ENCODE measurements at places on chromosomes 3 and 15.
A peak's percentile ranks its signal among the peaks of the same experiment; 100 is the strongest.

DNA sequence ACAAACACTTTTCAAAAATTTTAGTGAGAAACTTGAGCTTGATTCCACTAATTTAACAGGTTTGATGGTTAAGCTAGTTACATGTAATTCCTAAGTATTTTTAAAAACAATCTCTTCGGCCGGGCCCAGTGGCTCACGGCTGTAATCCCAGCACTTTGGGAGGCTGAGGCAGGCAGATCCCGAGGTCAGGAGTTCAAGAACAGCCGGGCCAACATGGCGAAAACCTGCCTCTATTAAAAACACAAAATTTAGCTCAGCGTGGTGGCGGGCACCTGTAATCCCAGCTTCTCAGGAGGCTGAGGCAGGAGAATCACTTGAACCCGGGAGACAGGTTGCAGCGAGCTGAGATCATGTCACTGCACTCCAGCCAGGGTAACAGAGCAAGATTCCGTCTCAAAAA lies 25.3 kb downstream of the TRA2B start:
- no peak for DNase-seq

DNA sequence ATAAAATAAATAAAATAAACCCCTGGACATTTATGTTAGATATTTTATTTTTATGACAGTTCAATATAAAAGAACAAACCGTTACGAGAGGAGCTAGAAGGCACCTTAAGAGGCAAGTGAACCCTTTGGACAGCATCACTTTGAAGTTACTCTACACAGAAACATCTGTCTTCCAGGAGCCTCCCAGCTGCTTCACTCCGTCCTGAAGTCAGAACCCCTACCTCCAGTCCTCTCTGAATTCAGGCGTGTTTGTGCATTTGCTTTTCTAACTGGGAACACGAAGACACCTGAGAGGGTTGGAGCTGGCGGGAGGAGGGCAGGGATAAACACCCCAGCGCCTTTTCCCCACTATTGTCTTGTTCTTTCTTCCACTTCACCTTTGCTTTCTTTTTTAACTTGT lies 46.2 kb downstream of the CMTM7 start:
- DNase-seq = no peak

DNA sequence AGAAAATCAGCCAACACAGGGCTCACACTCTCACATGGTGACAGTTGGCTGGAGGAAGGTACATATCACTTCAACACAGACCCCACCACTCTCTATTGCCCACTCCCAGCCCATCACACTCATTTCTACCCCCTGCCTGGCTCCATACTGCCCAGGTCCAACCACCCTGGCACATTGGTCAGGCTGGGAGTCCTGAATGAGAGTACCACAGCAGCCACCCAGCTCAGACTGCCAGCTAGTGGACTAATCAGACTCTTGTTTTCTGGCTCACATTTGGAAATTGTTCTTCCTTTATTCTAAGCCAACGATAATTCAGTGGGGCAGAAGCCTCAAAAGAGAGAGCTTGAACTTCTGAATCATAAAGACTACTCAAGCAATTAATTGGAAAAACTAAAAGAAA lies 20.0 kb downstream of the MRPL46 start:
- DNase-seq = no peak

DNA sequence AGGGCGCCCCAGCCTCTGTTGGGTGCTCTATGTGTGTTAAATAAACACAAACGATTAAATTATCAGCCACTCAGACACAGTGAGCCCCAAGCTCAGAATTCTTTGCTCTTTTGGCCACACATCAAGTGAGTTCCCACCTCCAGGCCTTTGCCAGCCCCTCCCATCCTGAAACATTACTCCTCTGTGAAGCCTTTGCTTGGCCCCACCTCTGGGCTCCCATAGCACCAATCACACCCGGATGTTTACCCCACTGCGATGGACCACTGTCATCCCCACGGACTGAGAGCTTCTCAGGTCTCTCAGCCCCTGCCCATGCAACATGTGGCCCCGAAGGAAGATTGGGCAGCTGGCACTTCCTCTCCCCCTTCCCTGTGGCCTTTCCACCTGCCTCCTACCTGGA lies 85.1 kb downstream of the NUP210 start:
- DNase-seq = no peak

DNA sequence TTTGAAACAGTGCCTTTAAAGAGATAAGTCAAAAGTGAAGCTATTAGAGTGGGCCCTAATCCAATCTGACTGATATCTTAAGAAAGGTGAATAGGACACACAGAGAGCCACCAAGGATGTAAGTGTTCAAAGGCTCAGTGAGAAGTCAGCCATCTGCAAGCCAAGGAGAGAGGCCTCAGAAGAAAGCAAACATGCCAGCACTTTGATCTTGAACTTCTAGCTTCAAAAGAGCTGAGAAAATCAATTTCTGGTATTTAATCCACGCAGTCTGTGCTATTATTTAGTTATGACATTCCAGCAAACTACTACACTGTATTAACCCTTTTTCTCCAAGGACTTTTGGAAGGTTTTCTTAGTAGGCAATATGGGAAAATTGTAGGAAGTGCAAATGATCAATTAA lies 95.7 kb downstream of the LRRC3B start:
- no peak for DNase-seq

- DNase-seq = no peak
Measured at GRCh38 chr15:68441045-68441743, 9.2 kb upstream of the ITGA11 start.

GRCh38 chr15:77578641-77579372 lies 53.9 kb downstream of the LINGO1 start:
- DNase-seq = peak; percentile 11
